HuH-7.5 (cell line): ENCODE measurements at places on chromosomes 7 and 10.

GRCh38 chr10:5536486-5537081, 11.8 kb downstream of the CALML3 start:
- DNase-seq, result no peak

GRCh38 chr7:75727881-75728593, 10.7 kb downstream of the HIP1 start:
- DNase-seq, result no peak

DNA sequence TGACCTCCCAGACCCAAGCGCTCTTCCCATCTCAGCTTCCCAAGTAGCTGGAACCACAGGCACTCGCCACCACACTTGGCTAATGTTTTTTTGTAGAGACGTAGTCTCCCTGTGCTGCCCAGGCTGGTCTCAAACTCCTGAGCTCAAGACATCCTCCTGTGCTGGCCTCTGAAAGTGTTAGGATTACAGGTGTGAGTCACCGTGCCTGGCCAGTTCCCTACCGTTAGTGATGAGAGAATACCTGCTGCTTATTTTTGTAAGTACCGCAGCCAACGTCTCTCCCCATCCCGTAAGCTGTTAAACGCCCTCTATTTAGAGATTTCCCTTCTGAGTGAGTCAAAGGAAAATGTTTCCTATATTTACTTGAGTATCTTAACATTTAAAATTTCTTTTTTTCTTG, 38.5 kb upstream of the PDLIM1 start:
- no peak for DNase-seq

GRCh38 chr7:149381245-149381644, 79.6 kb downstream of the ZNF777 start:
- peak; percentile 15 for DNase-seq

DNA sequence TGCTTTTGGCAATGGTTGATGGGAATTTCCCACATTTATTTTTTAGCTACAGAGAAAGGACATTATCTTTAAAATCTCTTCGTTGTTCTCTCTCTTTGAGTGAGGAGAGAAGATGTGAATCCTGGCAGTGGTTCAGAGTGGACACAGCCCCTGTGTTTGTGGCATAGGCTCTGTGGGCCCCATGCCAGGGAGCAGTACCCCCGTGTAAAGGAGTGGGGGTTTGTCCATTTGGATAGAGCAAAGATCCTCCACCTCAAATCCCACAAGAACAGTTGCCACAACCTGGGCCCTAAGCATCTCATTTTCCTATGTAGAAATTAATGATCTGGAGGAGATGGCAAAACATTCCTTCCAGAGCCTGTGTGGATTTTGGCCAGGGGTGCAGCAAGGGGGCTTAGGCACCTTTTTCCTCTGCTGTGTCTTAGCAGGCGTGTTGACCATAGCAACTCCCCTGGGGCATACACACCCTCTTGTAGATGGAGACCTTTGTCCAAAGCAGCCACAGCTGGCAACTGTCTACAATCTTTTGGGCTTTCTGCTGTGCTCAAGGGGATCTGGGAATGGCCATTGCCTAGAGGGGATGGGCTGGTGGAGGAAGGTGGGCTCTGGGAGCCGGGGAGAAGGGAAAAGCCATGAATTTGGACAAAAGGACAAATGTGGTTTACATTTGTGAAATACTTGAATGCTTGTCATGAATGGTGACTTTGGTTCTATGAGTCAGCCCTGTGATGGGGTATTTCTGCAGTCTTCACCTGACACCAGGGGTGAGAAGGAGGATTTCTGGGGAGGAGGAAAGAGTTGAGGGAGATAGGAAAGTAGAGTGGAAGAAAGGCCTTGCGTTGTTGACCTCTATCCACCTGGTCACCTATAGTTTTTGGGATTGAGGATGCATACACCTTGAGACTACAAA, 92.0 kb downstream of the TCF7L2 start:
- DNase-seq, result no peak

GRCh38 chr7:130595986-130596385, 72.6 kb downstream of the COPG2 start:
- no peak for DNase-seq

DNA sequence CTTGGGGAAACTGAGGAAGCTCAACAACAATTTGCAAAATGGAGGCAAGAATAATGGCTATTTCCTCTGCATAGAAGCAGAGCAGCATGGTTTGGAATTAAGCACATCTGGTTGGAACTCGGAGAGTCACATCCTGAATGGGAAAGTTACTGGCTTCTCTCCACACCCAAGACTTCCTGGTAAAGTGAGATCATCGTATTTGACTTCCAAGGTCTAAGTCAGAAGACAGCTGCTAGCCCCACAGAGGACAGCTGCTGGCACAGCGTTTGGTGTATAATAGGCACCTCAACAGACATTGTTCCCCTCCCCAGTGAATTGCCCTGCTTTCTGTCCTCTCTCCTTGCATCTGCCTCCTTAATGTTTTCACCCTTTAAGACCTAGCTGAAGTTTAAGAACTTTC, 37.0 kb upstream of the NRF1 start:
- no peak for DNase-seq

GRCh38 chr10:3875842-3876235, 90.8 kb upstream of the KLF6 start:
- DNase-seq, result no peak

DNA sequence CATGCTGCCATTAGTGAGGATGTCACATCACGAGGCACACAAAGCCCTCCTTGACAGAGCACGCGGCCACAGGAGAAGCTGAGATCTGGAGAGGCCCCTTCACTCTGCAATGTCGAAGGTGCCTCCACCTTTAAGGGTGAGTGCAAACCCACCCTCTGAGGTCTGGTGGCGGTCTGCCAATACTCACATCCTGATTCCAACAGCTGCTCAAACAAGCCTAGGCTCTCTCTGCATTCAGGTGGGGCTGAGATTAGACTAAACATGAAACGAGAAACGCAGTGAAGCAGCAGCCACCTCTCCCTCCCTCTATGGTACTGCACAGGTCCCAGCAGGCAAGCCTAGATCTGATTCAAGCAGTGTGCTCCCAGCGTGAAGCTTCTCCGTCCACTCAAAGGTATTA, 151.8 kb downstream of the TCERG1L start:
- no peak for DNase-seq

GRCh38 chr10:69715899-69716606, 85.7 kb upstream of the COL13A1 start:
- no peak for DNase-seq

- peak; percentile 51 for DNase-seq
Measured at GRCh38 chr7:155919391-155920067, 107.3 kb upstream of the SHH start.
